ENCODE measurements at places on chromosomes 5 and 9.

- no peak for DNase-seq
Observed at GRCh38 chr9:132042324-132042723, 37.3 kb downstream of the MED27 start.

DNA sequence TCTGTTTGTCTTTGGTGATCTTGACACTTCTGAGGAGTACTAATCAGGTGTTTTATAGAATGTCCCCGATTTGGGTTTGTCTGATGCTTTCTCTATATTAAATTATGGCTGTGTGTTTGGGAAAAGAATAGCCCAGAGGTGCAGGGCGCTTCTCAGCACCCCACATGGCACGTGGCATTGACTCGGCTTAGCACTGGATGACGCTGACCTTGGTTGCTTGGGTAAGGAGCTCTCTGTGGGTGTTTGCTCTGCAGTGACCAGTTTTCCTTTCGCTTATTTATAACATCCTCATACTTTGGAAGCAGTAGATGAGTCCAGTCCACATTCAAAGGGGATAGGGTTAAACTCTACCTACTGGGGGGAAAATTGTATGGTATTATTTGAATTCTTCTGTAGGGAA lies 12.5 kb upstream of the FAM120AOS start:
- no peak for DNase-seq

- no peak for DNase-seq
Observed at GRCh38 chr9:72734631-72735030, 213.2 kb downstream of the TMC1 start.

GRCh38 chr5:118253225-118254061 lies 734.9 kb downstream of the DTWD2 start:
- no peak for DNase-seq

GRCh38 chr5:103428411-103428871 lies 134.1 kb downstream of the NUDT12 start:
- no peak for DNase-seq

GRCh38 chr9:130461218-130461630 lies 16.5 kb downstream of the ASS1 start:
- DNase-seq, result peak; percentile 71

DNA sequence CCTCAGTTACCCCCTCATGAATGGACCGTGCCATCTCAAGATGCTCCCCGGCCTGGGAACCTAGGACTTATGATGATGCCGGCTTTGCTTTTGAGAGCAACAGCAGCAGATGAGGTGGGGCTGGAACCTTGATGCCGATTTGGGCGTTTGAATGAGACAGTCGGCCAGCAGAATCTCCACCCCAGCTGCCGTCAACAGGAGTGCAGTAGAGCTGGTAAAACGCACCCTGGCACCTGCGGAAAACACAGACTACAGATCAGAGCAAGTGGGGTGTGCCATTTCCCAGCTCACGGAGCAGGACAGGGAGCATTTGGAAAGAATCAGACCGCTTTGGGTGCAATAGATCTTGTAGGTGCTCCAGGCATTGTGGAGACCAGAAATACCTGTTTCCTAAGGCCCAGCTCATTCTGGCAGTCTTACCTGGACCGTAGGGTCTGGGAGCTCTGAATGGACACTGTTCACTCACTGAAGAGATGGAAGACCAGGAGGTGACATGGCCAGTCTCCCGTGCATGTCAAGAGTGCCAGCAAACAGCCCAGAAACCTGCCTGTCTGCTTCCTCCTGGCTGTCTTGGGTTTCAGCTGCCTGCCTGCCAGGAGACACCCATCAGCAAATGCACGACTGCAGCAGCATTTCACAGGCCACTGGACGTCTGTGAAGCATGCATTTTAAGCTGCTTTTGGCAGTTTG lies 317.7 kb upstream of the IRX4 start:
- no peak for DNase-seq
